ENCODE measurements at places on chromosomes 3 and 15. TPM values are rescaled to one million over a fixed set of nuclear protein-coding genes. Genes with fewer than 3 reads are reported as not detected.

- H3K4me1 ChIP-seq: no peaks in the 10 kb centered on the region
- no peak overlapping the region for H3K27ac ChIP-seq
- H3K4me3 ChIP-seq: no peak overlapping the region
These were observed 214.2 kb downstream of the IL20RB start for GRCh38 chr3:137171834-137172603.

DNA sequence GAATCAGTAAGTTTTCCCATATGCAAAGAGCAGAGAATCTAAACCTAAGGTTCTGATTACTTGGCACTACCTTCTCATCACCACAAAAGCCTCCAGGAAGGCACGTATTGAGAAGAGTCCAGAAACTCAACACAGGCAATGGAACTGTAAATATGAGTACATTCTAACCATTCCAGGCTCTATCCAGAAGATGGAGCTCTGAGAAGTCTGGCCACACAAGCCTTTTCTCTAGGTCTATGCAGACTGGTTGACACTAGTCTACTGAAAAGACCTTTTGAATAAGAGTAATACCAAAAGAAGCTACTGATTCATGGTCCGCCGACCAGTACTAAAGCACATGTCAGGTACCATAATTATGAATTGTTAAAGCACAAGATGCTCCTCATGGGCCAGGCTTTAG is 12.2 kb upstream of the NCKIPSD start:
- peaks cover 18% of the 10 kb centered on the region for H3K36me3 ChIP-seq
- no peak overlapping the region for H3K27ac ChIP-seq
- H3K27me3 ChIP-seq: no peaks in the 10 kb centered on the region
- H3K4me1 ChIP-seq: peaks cover 12% of the 10 kb centered on the region
- no peak overlapping the region for H3K4me3 ChIP-seq
- DNase-seq: no peak

GRCh38 chr3:28745436-28745835 is 396.8 kb upstream of the AZI2 start:
- H3K4me1 ChIP-seq: no peaks in the 10 kb centered on the region
- no peak overlapping the region for H3K27ac ChIP-seq
- no peak overlapping the region for H3K4me3 ChIP-seq
- no peaks in the 10 kb centered on the region for H3K27me3 ChIP-seq
- no peak for DNase-seq

GRCh38 chr3:28291577-28291976 is 50.2 kb downstream of the CMC1 start:
- H3K27me3 ChIP-seq: no peaks in the 10 kb centered on the region
- H3K4me3 ChIP-seq: no peak overlapping the region
- peaks cover 12% of the 10 kb centered on the region for H3K36me3 ChIP-seq
- no peak for DNase-seq

ACOX2 gene
- total RNA-seq: not detected

DNAJA4 gene
- 68.4 TPM for total RNA-seq

- H3K27me3 ChIP-seq: no peaks in the 10 kb centered on the region
- no peak overlapping the region for H3K27ac ChIP-seq
- DNase-seq: peak; percentile 21
- H3K4me1 ChIP-seq: peaks cover 15% of the 10 kb centered on the region
- H3K4me3 ChIP-seq: no peak overlapping the region
These were observed 131.7 kb downstream of the TNIK start for GRCh38 chr3:171328419-171329082.

- no peak overlapping the region for H3K27ac ChIP-seq
- no peak for DNase-seq
- peaks cover 15% of the 10 kb centered on the region for H3K4me1 ChIP-seq
These were observed 1.6 kb downstream of the BOC start for GRCh38 chr3:113212844-113213375.

DNA sequence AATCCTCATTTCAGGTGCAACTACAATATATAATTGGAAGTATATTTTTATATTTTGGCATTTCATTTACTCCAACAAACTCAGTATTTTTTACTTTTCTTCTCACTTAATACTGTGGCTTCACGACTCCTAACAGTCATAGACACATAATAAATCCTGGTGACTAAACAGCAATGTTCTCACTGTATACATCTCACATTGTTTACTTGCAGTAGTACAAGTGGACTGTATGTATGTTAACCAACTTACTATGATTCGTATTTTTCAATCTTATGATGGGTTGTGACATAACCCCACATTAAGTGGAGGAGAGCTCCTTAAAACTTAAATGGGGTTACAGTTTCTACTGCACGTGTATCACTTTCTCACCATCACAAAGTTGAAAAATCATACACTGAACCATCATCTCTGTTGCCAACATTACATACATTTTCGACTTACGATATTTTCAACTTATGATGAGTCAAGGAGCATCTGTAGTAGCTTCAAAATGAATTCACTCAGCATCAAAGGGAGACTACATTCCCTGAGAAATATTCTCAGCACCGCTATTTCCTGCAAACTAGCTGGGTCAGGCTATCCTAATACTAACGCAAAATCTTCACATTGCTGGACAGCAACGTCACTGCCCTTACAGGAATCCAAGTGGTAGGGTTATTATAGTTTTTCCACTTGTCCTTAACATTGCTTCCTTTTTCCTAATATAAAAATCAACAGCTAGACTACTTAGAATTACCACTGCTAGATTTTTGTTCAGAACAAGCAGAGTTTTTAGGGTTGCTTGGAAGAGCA is 7.3 kb downstream of the ADAM10 start:
- peaks cover 68% of the 10 kb centered on the region for H3K4me1 ChIP-seq
- H3K27ac ChIP-seq: no peak overlapping the region
- no peak for DNase-seq
- H3K27me3 ChIP-seq: no peaks in the 10 kb centered on the region
- H3K4me3 ChIP-seq: no peak overlapping the region
- H3K36me3 ChIP-seq: peaks cover 9% of the 10 kb centered on the region

TUSC2 gene
- 29.9 TPM for total RNA-seq

- no peaks in the 10 kb centered on the region for H3K36me3 ChIP-seq
- peaks cover 8% of the 10 kb centered on the region for H3K27me3 ChIP-seq
These were observed 383.1 kb upstream of the TPRG1 start for GRCh38 chr3:188788621-188789081.

- no peak overlapping the region for H3K27ac ChIP-seq
- no peaks in the 10 kb centered on the region for H3K36me3 ChIP-seq
- H3K27me3 ChIP-seq: peaks cover 9% of the 10 kb centered on the region
- no peak overlapping the region for H3K4me3 ChIP-seq
These were observed 21.9 kb downstream of the FSTL1 start for GRCh38 chr3:120428924-120429323.

IL17RE gene
- 3.2 TPM for total RNA-seq

LIPH gene
- total RNA-seq: not detected
